ENCODE measurements at places on chromosomes 7 and 10.

DNA sequence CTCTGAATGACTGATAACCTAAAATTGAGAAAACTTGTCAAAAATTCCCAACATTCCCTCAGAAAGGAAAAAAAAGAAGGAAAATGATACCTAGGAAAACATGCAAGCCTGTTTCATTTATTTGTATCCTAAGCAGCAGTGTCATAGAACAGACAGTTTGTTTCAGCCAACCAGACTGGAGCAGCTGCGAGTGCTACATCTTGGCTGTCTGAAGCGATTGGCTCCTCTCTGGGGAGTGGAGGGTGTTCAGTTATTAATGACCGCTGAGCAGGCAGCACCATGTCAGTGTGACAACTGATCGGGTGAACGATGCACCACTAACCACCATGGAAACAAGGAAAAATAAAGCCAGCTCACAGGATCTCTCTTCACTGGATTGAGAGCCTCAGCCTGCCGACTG is at the start of gene LRRN3:
Gene LRRN3, plus strand, starts transcription at position 282 of the 400 bp plus-strand sequence. CDS start 31,646 bp downstream, outside the sequence.
- no peak for DNase-seq

- no peak for DNase-seq
These were observed 24.3 kb upstream of the LRRC72 start for GRCh38 chr7:16502303-16502702.

DNA sequence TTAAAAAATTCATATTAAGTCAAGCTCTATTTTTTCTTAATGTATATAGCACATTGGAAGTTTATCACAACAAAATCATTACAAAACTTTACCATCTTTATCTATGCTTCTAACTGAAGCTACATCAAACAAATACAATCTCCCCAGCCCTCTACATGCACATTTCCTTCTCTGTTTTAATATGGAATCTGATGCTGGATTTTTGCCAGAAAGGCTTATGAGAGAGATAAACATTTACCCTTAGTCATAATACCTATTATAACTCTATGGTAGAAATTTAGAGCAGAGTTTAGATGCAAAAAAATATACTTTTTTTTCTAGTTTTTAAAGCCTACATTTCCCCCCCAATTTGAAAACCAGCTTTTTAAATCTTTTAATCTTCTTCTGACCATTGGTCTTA is 1198.6 kb downstream of the GATA3 start:
- no peak for DNase-seq

GRCh38 chr10:48493083-48493871 is 111.6 kb downstream of the ARHGAP22 start:
- no peak for DNase-seq

Data from Jurkat, Clone E6-1 (cell line).